ENCODE measurements at places on chromosomes 2 and 18.

DNA sequence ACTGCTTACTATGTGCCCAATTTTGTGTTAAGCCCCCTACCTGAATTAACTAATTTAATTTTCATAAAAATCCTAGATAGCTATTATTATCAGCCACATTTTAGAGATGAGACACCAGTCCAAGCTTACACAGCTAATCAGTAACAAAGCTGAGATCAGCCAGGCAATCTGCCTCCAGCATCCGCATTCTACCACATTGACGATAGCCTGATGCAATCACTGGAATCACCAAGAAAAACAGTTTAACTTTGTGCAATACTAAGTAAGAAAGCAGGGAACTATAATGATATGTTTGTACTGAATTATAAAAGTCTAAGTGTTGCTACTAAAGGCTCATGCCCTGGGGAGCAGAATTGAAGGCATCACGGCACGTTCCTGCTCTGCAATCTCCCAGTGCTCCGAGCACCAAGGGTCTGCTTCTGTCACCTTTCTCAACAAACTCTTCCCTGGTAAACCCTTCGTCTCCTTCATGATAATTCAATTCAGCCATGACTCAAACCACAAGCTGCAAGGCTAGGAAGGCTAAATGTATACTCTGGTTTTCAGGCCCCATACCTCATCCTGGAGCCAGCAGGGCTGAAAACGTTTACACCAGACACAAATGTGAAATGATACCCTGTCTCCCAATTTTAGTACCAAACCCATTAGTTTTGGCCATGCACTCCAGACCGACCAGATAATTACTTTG is 19.4 kb downstream of the KANSL3 start:
- no peak for DNase-seq

DNA sequence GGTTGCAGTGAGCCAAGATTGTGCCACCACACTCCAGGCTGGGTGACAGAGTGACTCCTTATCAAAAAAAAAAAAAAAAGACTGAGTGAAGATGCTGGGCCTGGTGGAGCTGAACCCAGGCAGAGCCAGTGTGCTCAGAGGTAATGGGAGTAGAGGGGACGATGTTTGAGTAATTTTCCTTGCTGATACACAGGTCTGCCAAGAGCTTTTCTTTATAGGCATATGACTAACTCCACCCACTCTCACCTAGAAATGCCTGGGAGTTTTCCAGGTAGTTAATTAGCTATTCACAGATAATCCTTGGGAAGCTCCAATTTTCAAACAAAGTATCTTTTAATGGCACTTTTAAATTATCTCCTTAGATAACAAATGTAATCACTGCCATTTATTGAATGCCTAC is 33.4 kb upstream of the ACSL3 start:
- DNase-seq, result no peak

DNA sequence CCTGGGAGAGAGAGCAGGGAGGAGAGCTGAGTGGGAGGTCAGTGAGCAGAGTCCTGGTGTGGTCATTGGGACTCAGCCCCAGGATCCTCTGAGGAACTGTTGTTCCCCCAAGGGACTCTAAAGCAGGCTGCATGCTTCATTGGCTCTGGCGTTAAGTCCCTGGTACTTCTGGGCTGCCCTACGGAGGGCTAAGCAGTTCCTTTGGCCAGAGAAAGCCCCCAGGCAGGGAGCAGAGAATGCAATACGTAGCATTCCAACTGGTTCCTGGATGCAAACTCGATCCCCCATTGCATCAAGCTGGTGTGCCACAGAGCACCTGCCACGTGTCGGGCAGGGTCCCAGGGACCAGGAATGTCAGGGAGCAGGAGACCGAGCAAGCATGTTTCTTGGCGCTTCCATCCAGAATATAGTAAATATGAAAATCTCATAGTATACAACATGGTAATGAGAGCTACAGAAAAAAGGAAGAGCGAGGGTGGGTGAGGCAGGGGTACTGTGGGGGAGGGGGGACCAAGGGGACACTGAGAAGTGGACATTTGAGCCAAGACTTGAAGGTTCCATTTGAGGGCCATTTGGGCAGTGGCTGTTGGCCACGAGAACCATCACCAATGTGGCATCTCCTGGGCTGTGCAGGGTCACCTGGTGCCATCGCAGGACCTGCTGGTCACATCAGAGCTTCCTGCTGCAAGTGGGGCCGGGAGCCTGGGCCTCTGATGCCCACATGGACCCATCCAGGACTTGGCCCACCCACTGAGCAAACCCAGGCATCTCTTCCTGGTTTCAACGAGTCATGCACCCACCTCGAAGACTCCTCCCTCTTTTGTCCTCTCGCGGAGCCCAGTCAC is 160.4 kb downstream of the ASB1 start:
- DNase-seq, result no peak

DNA sequence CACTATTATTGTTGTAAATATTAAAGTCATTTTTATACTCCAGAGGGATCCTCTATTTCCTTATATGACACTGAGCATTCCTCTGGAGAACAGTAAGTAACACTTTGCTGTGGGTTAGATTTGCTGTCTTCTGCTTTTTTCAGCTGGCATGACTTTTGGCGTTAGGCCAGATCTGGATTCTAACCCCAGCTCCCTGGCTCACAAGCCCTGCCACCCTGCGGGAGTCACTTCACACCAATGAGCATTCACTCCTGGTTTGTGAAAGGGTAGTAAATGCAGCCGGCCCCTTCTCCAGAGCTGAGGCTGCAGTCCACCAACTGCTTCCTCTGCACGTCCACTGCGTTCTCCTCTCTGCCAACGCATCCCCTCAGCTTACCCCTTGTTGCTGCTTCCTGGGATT is 373.8 kb upstream of the RAB6C start:
- DNase-seq, result no peak

DNA sequence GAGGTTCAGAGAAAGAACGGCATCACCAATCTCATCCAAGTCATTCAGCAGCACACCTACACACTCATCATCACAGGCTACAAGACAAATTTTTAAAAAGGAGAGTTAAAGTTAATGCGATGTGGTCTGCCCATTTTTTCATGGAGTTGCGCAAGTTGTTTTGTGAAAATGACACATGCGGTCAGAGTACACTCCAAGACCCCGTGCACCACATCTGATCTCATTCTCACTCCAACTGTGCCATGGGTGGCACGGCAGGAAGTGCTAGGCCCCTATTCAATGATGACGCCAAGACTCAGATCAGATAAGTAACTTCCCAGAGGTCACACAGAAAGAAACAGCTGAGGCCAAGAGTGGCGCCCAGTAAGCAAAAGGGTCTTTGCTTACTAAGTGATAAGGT is 119.8 kb downstream of the LAMA1 start:
- DNase-seq, result no peak

GRCh38 chr2:10712185-10712809 is 9.1 kb upstream of the ATP6V1C2 start:
- DNase-seq, result no peak

GRCh38 chr2:39156107-39156506 is 35.3 kb upstream of the SOS1 start:
- no peak for DNase-seq

DNA sequence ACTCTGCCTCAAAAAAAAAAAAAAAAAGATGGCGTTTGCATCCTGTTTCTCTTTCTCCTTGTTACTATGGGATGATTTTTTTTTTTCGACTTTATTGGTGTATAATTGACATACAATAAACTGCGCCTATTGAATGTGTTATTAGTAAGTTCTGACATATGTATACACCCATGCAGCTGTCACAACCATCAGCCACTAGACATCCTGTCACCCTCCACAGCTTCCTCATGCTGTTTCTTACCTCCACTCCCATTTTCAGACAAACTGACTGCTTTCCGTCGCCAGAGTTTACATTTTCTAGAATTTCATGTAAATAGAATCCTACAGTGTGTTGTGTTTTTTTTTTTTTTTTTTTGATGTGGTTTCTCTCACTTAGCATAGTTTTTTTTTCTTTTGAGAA is 27.9 kb downstream of the RRM2 start:
- DNase-seq, result no peak

GRCh38 chr2:70828115-70828514 is 7.5 kb downstream of the CD207 start:
- DNase-seq, result no peak

DNA sequence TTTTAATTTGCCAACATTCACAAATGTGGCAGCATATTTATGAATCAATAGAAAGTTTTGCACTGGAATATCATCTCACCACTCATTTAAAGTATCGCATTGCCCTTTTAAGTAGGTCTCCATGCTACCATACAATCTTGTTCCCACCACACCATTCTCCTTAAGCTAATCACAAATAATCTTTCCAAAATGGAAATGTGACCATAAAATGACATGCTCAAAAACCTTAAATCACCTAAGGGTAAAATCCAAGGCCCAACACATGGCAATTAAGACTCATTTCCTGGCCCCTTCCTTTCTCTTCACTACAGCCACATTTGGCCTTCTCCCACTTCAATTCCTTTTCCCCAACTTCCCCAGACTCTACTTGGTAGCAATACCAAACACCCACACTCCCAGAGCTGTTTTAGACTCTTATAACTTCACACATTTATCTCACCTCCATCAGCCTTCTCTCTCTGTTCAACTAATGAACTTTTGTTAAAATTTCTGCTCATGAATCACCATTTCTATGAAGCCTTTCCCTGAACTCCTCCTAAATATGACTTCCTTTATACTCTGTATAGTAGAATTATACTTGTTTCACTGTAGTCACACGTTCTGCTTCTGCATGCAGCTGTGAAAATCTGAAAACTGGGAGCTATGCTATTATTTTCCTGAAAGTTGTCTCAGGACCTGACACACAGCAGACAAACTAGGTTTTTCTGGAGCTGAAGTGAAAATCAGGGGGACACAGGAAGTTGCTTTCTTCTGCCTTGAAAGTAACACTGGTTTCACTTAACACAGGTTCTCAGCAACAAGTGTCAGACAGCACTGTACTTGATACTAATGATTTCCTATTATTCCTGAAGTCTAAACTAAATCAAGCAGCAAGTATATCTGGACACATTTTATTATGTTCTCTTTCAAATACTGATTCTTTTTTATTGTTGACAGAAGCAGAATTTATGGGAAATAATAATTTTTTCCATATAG is 303.9 kb downstream of the ZEB2 start:
- no peak for DNase-seq

GRCh38 chr2:143700865-143701264 is 571.6 kb downstream of the ARHGAP15 start:
- no peak for DNase-seq

- DNase-seq, result no peak
Measured at GRCh38 chr2:231152800-231153557, 28.1 kb upstream of the HTR2B start.

GRCh38 chr2:71466301-71467179 is 13.2 kb downstream of the DYSF start:
- no peak for DNase-seq

GRCh38 chr2:88212251-88212790 is 42.2 kb downstream of the THNSL2 start:
- no peak for DNase-seq

DNA sequence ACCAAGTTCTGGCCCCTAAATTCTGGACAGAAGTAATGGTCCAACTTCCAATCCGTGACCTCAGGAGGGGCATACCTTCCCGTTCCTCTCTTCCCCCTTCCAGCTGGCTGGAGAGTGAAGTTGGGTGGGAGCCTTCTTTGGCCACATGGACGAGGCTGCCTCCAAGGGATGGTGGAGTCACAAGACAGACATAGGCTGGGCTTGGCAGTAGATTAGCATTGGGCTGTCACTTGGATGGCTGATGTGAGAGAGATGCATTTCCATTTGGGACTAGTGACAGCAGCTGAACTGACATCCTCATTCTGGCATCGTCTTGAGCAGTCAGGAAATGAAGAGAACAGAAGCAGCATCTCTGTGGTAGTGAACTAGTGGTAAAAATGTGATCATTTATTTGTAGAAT is 12.6 kb downstream of the NT5DC4 start:
- no peak for DNase-seq

- DNase-seq, result no peak
Measured at GRCh38 chr2:154238252-154238651, 366.5 kb downstream of the GALNT13 start.

- DNase-seq, result no peak
Measured at GRCh38 chr18:73980289-73980979, 167.2 kb downstream of the FBXO15 start.

DNA sequence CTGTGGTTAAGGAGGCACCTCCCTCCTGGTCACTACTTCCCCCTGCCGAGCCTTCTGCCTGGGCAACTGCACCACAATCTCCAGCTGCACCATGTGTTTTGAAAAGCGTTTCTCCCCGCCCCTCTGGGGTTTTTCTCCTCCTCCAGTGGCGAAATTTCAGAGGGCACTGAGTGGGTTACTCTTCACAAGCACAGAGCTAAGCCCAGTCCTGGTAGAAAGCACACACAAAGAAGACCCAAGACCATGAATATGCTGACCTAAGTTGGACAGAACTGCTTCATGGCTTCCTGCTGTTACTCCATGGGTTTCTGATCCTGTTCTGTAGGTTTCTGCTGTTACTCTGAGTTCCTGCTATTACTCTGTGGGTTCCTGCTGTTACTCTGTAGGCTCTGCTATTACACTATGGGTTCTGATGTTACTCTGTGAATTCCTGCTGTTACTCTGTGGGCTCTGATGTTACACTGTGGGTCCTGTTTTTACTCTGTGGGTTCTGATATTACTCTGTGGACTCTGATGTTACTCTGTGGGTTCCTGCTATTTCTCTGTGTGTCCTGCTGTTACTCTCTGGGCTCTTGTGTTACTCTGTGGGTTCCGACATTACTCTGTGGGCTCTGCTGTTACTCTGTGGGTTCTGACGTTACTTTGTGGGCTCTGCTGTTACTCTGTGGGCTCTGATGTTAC is 216.6 kb downstream of the RTP5 start:
- DNase-seq, result no peak

DNA sequence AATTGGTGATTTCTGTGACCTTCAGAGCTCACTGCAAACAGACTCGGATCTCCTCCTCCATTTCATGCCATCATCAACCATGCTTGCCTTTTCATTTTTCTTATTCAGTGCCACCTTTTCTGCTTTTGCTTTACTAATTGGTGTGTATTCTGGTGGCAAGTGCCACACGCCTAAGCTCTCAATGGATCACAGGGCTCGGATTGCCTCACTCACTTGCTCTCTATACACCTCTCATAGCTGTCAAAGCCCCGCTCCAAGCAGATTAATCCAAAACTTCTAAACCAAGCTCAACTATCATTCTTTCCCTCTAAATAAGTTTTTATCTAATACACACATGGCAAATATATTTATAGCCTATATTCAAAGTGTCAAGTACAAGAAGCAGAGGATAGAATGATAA is 86.4 kb downstream of the PLEKHM3 start:
- DNase-seq, result no peak

DNA sequence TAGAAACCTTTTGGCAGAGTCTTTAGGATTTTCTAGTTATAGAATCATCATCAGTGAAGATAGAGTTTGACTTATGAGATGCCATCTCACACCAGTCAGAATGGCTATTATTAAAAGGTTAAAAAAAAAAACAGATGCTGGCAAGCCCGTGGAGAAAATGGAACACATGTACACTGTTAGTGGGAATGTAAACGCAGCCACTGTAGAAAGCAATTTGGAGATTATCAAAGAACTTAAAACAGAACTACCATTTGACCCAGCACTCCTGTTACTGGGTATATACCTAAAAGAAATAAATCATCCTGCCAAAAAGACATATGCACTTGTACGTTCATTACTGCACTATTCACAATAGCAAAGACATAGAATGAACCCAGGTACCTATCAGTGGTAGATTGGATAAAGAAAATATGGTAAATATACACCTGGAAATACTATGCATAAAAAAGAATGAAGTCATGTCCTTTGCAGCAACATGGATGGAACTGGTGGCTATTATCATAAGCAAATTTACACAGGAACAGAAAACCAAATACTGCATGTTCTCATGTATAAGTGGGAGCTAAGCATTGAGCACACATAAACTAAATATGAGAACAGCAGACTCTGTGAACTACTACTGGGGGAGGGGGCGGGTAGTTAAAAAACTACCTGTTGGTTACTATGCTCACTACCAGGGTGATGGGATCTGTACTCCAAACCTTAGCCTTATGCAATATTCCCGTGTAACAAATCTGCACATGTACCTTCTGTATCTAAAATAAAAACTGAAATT is 279.0 kb downstream of the KIAA1328 start:
- DNase-seq, result no peak
